NT2/D1 (cell line): ENCODE measurements at places on chromosomes 12 and 14.

GRCh38 chr14:21965042-21965441, 291.4 kb upstream of the OR4E1 start:
- no peak for DNase-seq

GRCh38 chr12:11174022-11174421, 3.0 kb downstream of the SMIM10L1 start:
- no peak for DNase-seq

GRCh38 chr14:74882103-74882920, 596 bp downstream of the DLST start:
- no peak for DNase-seq

GRCh38 chr12:96912261-96912660, 5.2 kb downstream of the NEDD1 start:
- DNase-seq: no peak

DNA sequence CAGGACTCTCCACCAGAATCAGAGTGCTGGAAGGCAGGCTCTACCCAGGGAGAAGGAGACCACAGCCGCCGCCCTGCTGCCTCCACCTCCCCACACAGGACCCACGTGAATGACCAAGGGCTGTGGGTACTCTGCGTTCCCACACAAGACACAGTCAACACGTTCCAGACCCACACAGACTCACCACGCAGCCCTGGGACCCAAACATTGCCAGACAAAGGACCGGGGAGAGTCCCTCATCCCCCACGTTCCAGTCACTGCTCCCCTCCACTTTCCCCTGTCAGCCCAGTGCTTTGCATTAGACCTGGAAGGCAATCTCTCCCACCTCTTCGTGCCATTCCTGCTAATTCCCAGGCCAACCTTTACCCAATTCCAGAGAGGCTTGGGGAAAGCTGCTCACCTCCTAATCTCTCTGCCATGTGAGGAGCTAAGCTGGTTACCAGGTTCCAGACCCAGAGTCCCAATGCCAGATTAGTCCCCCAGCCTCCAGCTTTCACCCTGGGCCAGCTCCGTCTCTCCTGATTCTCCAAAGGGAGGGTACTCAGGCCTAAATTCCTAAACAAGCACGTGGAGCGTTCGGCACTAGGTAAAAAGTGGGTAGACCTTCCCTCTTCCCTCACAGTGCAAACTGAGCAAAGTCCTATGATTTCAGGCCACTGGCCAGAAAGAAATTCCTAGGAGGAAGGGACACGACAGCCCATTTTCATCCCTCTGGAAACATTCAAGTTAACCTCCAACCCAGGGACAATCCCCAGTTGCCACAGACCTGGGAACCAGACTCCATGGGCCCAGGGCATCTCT, 4.9 kb downstream of the SLC6A13 start:
- no peak for DNase-seq

GRCh38 chr14:39431416-39432178, 636 bp downstream of the FBXO33 start:
- no peak for DNase-seq

DNA sequence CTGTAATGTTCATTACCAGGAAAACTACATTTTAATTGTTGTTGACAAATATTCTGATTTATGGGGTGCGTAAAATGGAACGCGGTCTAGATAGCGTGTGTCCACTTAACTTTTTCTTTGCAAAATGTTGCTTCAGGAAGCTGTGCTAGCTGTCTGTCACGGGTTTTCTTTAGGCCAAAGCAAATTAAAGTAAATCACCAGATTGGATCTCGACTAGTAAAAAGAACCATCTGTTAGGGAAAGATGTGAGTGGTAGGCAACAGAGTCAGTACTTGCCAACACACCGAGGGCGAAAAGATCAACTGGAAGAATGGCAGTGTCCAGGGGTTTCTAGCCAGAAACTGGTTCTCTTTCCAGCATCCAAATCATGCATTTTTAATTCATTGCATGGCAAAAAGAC, 404.9 kb upstream of the TMPO start:
- DNase-seq: no peak

GRCh38 chr14:77344377-77344996, 23.7 kb downstream of the GSTZ1 start:
- DNase-seq: no peak

- no peak for DNase-seq
Observed at GRCh38 chr14:51336734-51337133, 96.7 kb downstream of the TMX1 start.

GRCh38 chr12:30700216-30700900, 4.7 kb upstream of the IPO8 start:
- no peak for DNase-seq

DNA sequence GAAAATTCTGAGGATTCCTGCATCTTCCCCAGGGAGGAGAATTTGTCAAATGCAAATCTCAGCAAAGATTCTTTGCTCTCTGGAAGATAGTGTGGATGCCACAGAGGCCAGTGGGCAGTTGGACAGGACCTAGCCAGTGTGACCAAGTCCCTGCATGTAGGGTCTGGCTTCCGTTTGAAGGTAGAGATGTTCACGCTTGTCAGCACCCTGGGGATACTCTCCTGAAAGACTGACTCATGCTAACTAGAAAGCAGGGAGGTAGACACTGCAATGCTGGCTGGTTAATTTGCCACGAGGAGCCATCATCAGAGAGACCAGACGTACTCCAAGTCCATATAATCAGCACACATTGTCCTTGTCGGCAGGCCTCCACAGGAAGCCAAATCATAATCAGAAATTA, 130.1 kb downstream of the SAMD4A start:
- DNase-seq: no peak

- no peak for DNase-seq
Observed at GRCh38 chr12:27284751-27285150, 40.7 kb downstream of the STK38L start.

GRCh38 chr14:34937442-34937841, 45.4 kb upstream of the SRP54 start:
- DNase-seq: no peak

DNA sequence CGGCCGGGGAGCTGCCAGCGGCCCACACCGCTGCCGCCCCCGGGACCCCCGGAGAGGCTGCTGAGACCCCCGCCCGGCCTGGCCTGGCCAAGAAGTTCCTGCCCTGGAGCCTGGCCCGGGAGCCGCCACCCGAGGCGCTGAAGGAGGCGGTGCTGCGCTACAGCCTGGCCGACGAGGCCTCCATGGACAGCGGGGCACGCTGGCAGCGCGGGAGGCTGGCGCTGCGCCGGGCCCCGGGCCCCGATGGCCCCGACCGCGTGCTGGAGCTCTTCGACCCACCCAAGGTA, 12.8 kb downstream of the SH2B3 start:
- DNase-seq: no peak

DNA sequence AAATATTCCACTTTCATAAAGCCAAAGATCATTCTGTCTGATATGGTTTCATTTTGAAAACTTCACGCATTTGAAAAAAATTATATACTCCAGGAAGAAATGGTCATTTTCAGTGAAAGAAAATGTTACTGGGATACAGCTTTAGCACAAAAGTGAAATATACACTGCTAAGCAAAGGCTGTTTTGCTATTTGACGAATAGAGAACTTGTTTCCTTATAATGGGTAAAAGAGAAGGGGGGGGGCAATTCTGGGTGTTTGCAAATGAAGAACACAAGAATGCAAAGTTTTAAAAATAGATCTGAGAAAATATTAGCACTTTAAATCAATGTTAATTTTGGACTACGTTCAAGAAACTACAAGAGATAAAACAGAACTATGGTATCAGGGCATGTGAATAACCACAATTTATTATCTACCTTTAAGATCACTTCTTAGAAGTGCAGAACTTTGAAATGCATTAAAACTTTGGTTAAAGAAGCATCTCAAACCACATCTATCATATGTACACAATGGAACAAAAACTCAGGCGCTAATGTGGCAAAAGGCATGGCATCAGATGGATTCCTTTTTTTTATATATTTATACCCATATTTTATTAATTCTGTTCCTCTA, 51.1 kb downstream of the EFCAB11 start:
- no peak for DNase-seq

GRCh38 chr14:95254288-95254687, 65.4 kb downstream of the CLMN start:
- DNase-seq: no peak

DNA sequence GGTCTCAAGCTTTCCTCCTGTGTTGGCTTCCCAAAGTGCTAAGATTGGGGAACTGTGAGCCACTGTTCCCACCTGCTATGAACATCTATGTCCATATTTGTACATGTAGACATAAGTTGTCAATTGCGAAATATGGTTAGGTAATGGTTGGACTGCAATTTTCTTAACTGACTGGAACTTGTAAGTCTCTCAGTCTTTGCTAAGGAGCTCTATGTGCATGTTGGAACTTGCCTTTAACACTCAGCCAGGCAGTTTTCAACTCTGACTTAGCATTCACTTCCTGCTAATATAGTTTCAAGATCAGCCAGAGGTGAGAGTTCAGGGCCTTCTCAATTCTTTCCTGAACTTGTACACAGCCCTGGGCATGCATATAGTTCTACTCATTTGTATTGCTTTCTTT, 44.5 kb upstream of the EEA1 start:
- no peak for DNase-seq

DNA sequence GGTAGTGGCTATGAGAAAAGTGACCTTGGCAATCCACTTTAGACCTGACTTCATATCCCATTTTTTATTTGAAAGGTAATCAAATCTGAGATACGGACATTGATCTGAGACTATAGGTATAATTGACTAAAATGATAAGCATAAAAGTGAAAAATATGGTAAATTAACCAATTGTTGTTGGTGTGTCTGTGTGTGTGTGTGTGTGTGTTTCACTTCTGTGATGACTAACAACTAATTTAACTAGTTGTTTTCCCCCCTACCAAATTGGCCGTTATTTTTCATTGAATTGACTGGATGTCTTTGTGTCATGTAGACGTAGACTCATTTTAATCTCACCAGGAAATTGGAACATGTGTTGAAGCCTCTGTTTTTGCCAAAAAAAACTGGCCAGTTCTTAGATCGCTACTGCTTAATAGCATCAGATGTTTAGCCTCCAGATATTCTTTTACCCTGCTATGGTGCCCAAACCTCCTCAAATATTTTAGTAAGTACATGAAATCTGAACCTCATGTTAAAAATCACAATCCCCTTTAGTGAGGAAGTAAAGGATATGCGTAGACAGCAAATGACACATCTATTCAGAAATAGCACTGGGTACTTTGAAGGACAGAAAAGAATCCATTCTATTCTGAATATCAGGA, 395.0 kb downstream of the EGLN3 start:
- DNase-seq: no peak

DNA sequence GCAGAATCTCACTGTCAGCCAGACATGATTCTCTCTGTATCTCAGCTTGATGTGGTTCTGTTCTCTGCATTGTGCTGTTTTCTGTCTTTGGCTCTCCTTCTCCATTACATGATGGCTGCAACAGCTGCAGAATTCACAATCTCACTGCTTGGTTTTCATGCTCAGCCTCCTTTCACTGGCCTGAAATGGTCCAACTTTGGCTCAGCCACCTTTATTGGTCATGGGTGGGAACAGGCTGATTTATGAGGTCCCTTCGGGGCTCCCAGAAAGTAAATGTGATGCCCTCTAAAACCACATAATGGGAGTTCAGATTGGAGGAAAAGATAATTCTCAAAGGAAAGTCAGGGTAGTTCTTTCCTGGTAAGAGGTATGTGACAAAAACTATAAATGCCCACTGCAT, 597.0 kb downstream of the ETNK1 start:
- no peak for DNase-seq

- peak; percentile 93 for DNase-seq
Observed at GRCh38 chr12:7460375-7461259, 16.7 kb upstream of the CD163L1 start.
